Chondrocyte (in vitro differentiated cells): ENCODE measurements at places on chromosomes 6 and 20. TPM values are rescaled to one million over a fixed set of nuclear protein-coding genes. Genes with fewer than 3 reads are reported as not detected.
A peak's percentile ranks its signal among the peaks of the same experiment; 100 is the strongest.

DNA sequence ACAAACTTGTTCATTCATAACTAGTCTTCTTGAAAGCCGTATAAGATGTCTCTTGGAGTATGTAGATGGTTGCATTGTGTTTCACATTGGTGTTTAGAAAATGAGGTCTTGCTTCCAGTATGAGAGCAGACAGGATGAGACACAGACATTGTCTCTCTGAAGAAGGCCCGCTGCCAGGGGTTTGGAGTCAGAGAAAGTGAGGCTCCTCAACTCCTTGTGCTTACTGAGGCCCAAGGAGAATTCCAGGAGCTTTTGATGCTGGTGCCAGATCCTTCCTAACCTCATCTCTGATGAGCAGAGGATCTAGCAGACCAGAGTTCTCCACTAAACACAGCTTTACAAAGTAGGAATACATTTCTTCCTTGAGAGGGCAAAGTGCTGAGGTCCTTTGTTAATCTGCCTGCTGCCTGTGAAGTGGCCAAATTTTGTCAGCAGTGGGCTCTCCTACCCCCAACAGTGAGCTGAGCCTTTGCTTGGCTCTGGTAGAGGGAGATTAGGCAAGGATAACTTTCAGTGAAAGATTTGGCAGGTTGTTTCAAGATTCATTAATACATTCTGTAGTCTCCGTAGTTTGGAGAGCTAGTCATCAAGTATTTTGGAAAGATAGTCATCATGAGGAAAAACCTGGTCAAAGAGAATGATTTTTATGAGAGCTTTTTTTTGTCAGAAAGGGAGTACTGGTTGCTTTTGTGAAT is 9.7 kb downstream of the MAPRE1 start:
- H3K27ac ChIP-seq = peak overlapping the region; percentile 67
- DNase-seq = no peak
- peaks cover 37% of the 10 kb centered on the region for H3K4me1 ChIP-seq
- no peaks in the 10 kb centered on the region for H3K27me3 ChIP-seq

GRCh38 chr6:113870917-113871316 is 13.8 kb downstream of the MARCKS start:
- H3K27me3 ChIP-seq = no peaks in the 10 kb centered on the region
- no peaks in the 10 kb centered on the region for H3K36me3 ChIP-seq
- no peak overlapping the region for H3K27ac ChIP-seq

DNA sequence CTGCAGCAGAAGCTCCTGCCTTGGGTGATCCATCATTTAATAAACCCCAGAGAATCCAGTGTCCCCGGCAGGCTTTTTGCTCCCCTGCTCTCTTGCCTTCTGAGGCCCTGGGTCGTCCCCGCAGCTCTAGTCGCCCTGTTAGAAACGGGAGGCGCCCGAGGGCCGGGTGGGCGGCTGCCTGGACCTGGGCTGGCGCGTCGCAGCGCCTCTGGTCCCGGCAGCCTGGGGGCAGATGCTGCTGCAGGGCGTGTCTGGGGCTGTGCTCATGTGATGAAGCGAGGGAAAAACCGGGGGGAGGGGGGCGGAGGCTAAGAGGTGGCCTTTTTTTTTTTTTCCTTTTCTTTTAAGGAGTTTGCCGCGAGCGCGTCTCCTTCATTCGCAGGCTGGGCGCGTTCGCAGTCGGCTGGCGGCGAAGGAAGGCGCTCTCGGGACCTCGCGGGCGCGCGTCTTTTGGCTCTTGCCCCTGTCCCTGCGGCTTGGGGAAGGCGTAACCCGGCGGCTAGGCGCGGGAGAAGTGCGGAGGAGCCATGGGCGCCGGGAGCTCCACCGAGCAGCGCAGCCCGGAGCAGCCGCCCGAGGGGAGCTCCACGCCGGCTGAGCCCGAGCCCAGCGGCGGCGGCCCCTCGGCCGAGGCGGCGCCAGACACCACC is 394 bp downstream of the AKAP12 start:
- peak; percentile 91 for DNase-seq
- peak overlapping the region; percentile 92 for H3K27ac ChIP-seq
- no peaks in the 10 kb centered on the region for H3K36me3 ChIP-seq
- H3K4me1 ChIP-seq = peaks cover 40% of the 10 kb centered on the region

DNA sequence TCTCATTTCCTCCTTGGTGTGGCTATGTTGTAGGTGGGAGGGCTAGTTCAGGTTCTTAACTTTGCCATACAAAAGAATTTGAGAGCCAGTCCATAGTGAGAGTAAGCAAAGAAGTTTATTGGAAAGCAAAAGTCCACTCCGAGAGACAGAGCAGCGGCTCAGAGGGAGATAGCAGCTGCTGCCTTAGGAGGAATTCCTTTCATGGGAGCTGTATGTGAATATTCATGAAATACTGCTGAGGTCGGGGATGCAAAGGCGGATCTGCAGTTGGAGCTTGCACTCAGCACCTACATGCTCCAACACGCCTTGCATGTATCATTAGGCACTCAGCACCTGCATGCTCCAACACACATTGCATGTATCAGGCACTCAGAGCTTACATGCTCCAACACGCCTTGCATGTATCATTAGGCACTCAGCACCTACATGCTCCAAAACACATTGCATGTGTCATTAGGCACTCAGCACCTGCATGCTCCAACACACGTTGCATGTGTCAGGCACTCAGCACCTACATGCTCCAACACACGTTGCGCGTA is 54.9 kb downstream of the CDH4 start:
- H3K4me1 ChIP-seq = no peaks in the 10 kb centered on the region
- no peak overlapping the region for H3K27ac ChIP-seq
- H3K4me3 ChIP-seq = no peak overlapping the region

The DYNLT2 gene
- 0.64 to 1.4 TPM (median 0.85 TPM) in 3 replicates for total RNA-seq
